Neural cell (in vitro differentiated cells): ENCODE measurements at places on chromosomes 16 and 17. TPM values are rescaled to one million over a fixed set of nuclear protein-coding genes. Genes with fewer than 3 reads are reported as not detected.

SOCS1 gene
- not detected in 2 replicates for polyA plus RNA-seq

KRTAP4-4 gene
- polyA plus RNA-seq: not detected in 2 replicates

TPSB2 gene
- polyA plus RNA-seq: not detected in 2 replicates

MC1R gene
- polyA plus RNA-seq: 21.3 and 27.6 TPM in 2 replicates

TEKT5 gene
- not detected in 2 replicates for polyA plus RNA-seq

CCL7 gene
- not detected in 2 replicates for polyA plus RNA-seq

MVP gene
- polyA plus RNA-seq: 2.5 and 5.7 TPM in 2 replicates

TBC1D10B gene
- polyA plus RNA-seq: 24.1 and 32.5 TPM in 2 replicates

CPPED1 gene
- polyA plus RNA-seq: 1.3 and 2.5 TPM in 2 replicates

SMIM22 gene
- polyA plus RNA-seq: not detected in 2 replicates

CCL3 gene
- not detected in 2 replicates for polyA plus RNA-seq

CRK gene
- 105 and 111 TPM in 2 replicates for polyA plus RNA-seq

EPX gene
- not detected in 2 replicates for polyA plus RNA-seq

CDH3 gene
- 9.1 and 10.7 TPM in 2 replicates for polyA plus RNA-seq

TMEM100 gene
- not detected in 2 replicates for polyA plus RNA-seq

TIMM22 gene
- 16.0 and 16.7 TPM in 2 replicates for polyA plus RNA-seq

TXNDC17 gene
- polyA plus RNA-seq: 216 and 245 TPM in 2 replicates

KRT17 gene
- polyA plus RNA-seq: 0.78 TPM in 1 of 2 replicates, not detected in the other

MYH2 gene
- polyA plus RNA-seq: 0.04 TPM in 1 of 2 replicates, not detected in the other

CEMP1 gene
- 0.46 TPM in 1 of 2 replicates, not detected in the other for polyA plus RNA-seq

RGS9 gene
- polyA plus RNA-seq: 6.8 and 8.0 TPM in 2 replicates

MIEN1 gene
- polyA plus RNA-seq: 104 and 106 TPM in 2 replicates

ZFHX3 gene
- polyA plus RNA-seq: 26.4 and 27.7 TPM in 2 replicates

MT1E gene
- polyA plus RNA-seq: not detected in 2 replicates

DRC3 gene
- polyA plus RNA-seq: 1.3 and 1.9 TPM in 2 replicates

ABAT gene
- polyA plus RNA-seq: 125 and 132 TPM in 2 replicates

C17orf113 gene
- polyA plus RNA-seq: 3.0 and 5.2 TPM in 2 replicates

PRR11 gene
- 0.16 and 0.22 TPM in 2 replicates for polyA plus RNA-seq

CBFA2T3 gene
- polyA plus RNA-seq: 0.74 and 2.1 TPM in 2 replicates

FAM20A gene
- not detected in 2 replicates for polyA plus RNA-seq

ZFP3 gene
- 0.05 and 0.20 TPM in 2 replicates for polyA plus RNA-seq

KRTAP17-1 gene
- polyA plus RNA-seq: not detected in 2 replicates

SLC2A4 gene
- polyA plus RNA-seq: not detected in 2 replicates

KRTAP2-3 gene
- polyA plus RNA-seq: not detected in 2 replicates

GP1BA gene
- polyA plus RNA-seq: not detected in 2 replicates

NIP7 gene
- 12.2 and 15.8 TPM in 2 replicates for polyA plus RNA-seq

BCO1 gene
- not detected in 2 replicates for polyA plus RNA-seq

KAT2A gene
- polyA plus RNA-seq: 30.5 and 39.9 TPM in 2 replicates

KRT40 gene
- polyA plus RNA-seq: not detected in 2 replicates

RAI1 gene
- 16.9 and 21.0 TPM in 2 replicates for polyA plus RNA-seq

SHISA9 gene
- polyA plus RNA-seq: 1.3 and 2.0 TPM in 2 replicates

DHX58 gene
- polyA plus RNA-seq: 0.87 and 2.3 TPM in 2 replicates

FBXO39 gene
- not detected in 2 replicates for polyA plus RNA-seq

EFCAB3 gene
- polyA plus RNA-seq: not detected in 2 replicates

SLC12A3 gene
- polyA plus RNA-seq: 0.09 TPM in 1 of 2 replicates, not detected in the other

HERPUD1 gene
- 76.0 and 98.7 TPM in 2 replicates for polyA plus RNA-seq

HSD11B2 gene
- polyA plus RNA-seq: 0.24 and 2.8 TPM in 2 replicates

PYY gene
- polyA plus RNA-seq: not detected in 2 replicates

PRAC2 gene
- polyA plus RNA-seq: not detected in 2 replicates

ADORA2B gene
- polyA plus RNA-seq: 0.78 TPM in 1 of 2 replicates, not detected in the other

QRICH2 gene
- polyA plus RNA-seq: 17.3 and 26.5 TPM in 2 replicates

MIS12 gene
- polyA plus RNA-seq: 41.4 and 47.5 TPM in 2 replicates

BCAR1 gene
- polyA plus RNA-seq: 38.9 and 39.1 TPM in 2 replicates
